ENCODE measurements at places on chromosomes 2 and 18.

DNA sequence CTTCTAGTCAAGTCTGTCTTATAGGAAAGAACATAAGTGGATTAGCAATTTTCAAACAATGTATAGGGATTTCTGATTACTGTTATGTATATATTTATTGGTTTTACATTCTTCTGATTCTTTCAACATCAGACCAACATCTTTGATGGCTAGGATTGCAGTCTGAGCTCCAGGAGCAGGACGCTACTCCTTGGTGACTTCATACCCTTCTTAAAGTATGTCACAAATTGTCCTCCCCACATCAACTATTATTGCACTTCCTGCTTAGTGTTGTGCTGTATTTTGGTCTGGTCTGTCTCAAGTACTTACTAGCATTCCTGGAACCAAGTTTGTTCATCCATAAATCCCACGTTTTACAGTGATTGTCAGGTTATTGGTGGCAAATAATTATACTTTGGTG lies 49.0 kb downstream of the MAP2 start:
- H3K36me3 ChIP-seq = no peaks in the 10 kb centered on the region
- DNase-seq = no peak
- H3K4me3 ChIP-seq = no peak overlapping the region

GRCh38 chr2:129174143-129174542 lies 805.3 kb upstream of the RAB6C start:
- H3K4me1 ChIP-seq = no peaks in the 10 kb centered on the region
- H3K27me3 ChIP-seq = no peaks in the 10 kb centered on the region
- DNase-seq = no peak

GRCh38 chr18:9694952-9695495 lies 13.1 kb upstream of the RAB31 start:
- no peaks in the 10 kb centered on the region for H3K36me3 ChIP-seq
- H3K27me3 ChIP-seq = no peaks in the 10 kb centered on the region
- H3K4me1 ChIP-seq = no peaks in the 10 kb centered on the region
- no peak overlapping the region for H3K27ac ChIP-seq

DNA sequence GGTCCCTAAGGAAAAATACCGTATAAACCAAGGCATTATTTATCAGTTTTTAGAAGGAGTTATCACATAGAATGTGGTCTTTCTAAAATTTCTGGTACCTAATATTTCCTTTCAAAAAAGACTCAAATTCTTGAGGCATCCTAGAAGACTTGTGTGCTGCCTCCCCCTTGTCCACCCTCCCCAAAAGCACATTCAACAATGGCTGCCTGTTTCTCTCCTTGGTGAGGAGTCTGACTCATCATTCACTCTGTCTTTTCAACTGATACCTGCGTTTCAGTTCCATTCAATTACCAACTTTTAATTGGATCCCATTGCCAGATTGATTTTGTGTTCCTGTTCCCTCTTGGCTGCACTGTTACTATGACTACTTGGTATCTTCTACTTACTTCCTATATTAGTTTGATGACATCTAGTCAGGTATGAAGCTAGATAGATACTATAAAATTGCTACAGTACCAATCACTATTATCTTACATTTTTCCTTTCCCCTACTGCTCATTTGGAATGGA lies 72.9 kb downstream of the XRCC5 start:
- no peaks in the 10 kb centered on the region for H3K4me1 ChIP-seq
- DNase-seq = no peak
- H3K36me3 ChIP-seq = peaks cover 23% of the 10 kb centered on the region
- no peaks in the 10 kb centered on the region for H3K27me3 ChIP-seq

- no peaks in the 10 kb centered on the region for H3K36me3 ChIP-seq
- H3K27ac ChIP-seq = no peak overlapping the region
- no peak for DNase-seq
- no peak overlapping the region for H3K4me3 ChIP-seq
Observed at GRCh38 chr2:151614606-151615306, 119.5 kb downstream of the NEB start.

DNA sequence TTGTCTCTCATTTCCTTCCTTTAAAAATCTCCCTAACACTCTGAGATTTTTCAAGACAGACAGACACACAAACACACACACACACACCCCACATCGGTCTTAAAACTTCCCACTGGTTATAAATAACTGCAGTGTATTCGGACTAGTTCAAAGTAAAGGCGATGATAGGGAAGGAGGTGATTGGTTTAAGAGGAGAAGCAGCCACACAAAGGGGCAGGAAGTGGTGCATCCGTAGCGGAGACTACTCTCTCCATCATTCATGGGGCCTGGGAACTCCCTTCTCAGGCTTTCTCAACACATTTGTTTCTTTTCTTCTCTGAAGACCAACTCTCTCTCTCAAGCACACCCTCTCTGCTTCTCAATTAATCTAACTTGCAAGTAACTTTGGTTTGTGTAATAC lies 149.1 kb upstream of the DPP10 start:
- no peak overlapping the region for H3K27ac ChIP-seq
- H3K27me3 ChIP-seq = peaks cover 65% of the 10 kb centered on the region
- no peaks in the 10 kb centered on the region for H3K4me1 ChIP-seq
- H3K36me3 ChIP-seq = no peaks in the 10 kb centered on the region
- no peak overlapping the region for H3K4me3 ChIP-seq
- no peak for DNase-seq

DNA sequence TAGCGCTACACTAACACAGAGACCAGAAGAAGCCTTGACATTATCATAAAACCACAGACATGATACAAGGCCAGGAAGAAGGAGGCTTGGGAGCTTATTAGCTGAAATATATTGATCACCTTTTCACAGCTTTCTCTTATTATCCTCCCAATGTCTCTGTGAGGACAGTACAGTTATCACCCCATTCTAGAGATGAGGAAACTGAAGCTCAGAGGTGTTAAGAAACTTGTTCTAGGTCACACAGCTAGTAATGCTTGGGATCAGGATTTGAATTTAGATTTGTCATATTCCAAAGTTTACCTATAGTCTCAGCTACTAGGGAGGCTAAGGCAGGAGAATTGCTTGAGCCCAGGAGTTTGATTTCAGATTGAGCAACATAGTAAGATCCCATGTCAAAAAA lies 44.6 kb upstream of the LTBP1 start:
- H3K27me3 ChIP-seq = no peaks in the 10 kb centered on the region
- DNase-seq = no peak
- H3K4me3 ChIP-seq = no peak overlapping the region
- no peaks in the 10 kb centered on the region for H3K4me1 ChIP-seq

GRCh38 chr2:136407117-136407951 lies 289.4 kb upstream of the CXCR4 start:
- H3K4me3 ChIP-seq = no peak overlapping the region
- no peaks in the 10 kb centered on the region for H3K4me1 ChIP-seq
- H3K27me3 ChIP-seq = peaks cover 75% of the 10 kb centered on the region
- no peaks in the 10 kb centered on the region for H3K36me3 ChIP-seq
- DNase-seq = no peak

GRCh38 chr2:27967076-27967475 lies 76.5 kb downstream of the BABAM2 start:
- H3K4me3 ChIP-seq = no peak overlapping the region
- H3K27me3 ChIP-seq = no peaks in the 10 kb centered on the region
- H3K27ac ChIP-seq = no peak overlapping the region
- no peaks in the 10 kb centered on the region for H3K36me3 ChIP-seq

- no peak overlapping the region for H3K4me3 ChIP-seq
- no peaks in the 10 kb centered on the region for H3K36me3 ChIP-seq
- peak overlapping the region; percentile 33 for H3K27ac ChIP-seq
- peaks cover 17% of the 10 kb centered on the region for H3K4me1 ChIP-seq
- DNase-seq = peak; percentile 3
- no peaks in the 10 kb centered on the region for H3K27me3 ChIP-seq
Observed at GRCh38 chr18:26342646-26343045, 116.4 kb downstream of the TAF4B start.

DNA sequence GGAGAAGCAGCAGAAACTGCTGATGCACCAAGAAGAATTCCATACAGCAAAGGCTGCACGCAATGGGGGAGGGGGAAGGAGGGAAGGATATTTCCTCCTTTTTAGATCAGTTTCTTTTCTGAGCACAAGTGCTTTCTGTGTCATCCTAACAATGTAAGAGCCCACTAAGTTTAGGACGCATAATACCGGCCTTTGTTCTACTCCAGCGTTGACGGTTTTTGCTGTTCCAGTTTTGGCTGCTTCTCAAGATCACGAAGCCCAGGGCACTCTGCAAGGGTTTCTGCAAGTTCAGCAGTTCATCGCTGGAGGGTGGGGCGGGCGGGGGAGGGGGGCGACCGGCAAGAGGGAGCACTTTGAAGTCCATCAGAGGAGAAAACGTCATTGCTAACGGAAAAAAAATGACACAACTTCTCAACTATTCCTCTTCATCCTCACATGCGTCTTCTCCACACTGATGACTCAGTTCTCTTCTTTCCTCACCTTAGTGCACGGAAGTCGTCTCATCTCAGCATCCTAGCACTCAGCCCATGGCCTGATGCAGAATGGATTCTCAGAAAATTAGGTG lies 8.7 kb downstream of the FAM178B start:
- no peaks in the 10 kb centered on the region for H3K4me1 ChIP-seq
- DNase-seq = no peak
- H3K36me3 ChIP-seq = no peaks in the 10 kb centered on the region
- H3K27me3 ChIP-seq = peaks cover 43% of the 10 kb centered on the region
- H3K4me3 ChIP-seq = no peak overlapping the region

DNA sequence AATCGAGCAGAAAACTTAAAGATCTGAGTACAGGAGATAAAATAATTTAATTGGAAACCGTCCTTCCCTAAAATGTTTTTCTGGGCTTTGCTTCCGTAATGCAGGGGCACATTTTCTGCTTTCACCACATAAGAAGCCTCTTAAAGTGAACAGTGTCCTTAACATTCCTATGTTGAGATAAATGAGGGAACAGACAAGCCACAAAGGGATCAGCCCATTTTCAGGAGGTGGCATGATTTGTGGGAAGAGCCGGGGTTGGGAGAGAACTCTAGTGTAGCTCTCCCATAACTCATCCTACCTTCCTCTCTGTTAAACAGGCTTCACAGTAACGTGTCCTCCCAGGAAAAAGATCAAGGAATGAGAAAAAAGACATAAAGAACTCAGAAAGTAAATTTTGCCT lies 56.9 kb upstream of the ACVR1C start:
- H3K4me1 ChIP-seq = no peaks in the 10 kb centered on the region
- no peaks in the 10 kb centered on the region for H3K36me3 ChIP-seq
- H3K27me3 ChIP-seq = no peaks in the 10 kb centered on the region
- H3K4me3 ChIP-seq = no peak overlapping the region
- H3K27ac ChIP-seq = no peak overlapping the region
- DNase-seq = no peak

GRCh38 chr2:186093174-186093573 lies 354.6 kb downstream of the FSIP2 start:
- H3K27me3 ChIP-seq = no peaks in the 10 kb centered on the region
- no peaks in the 10 kb centered on the region for H3K4me1 ChIP-seq
- no peaks in the 10 kb centered on the region for H3K36me3 ChIP-seq

- H3K27me3 ChIP-seq = no peaks in the 10 kb centered on the region
- no peak overlapping the region for H3K4me3 ChIP-seq
- no peak for DNase-seq
- H3K27ac ChIP-seq = no peak overlapping the region
- H3K4me1 ChIP-seq = no peaks in the 10 kb centered on the region
Observed at GRCh38 chr2:144469798-144470197, 50.1 kb downstream of the ZEB2 start.

DNA sequence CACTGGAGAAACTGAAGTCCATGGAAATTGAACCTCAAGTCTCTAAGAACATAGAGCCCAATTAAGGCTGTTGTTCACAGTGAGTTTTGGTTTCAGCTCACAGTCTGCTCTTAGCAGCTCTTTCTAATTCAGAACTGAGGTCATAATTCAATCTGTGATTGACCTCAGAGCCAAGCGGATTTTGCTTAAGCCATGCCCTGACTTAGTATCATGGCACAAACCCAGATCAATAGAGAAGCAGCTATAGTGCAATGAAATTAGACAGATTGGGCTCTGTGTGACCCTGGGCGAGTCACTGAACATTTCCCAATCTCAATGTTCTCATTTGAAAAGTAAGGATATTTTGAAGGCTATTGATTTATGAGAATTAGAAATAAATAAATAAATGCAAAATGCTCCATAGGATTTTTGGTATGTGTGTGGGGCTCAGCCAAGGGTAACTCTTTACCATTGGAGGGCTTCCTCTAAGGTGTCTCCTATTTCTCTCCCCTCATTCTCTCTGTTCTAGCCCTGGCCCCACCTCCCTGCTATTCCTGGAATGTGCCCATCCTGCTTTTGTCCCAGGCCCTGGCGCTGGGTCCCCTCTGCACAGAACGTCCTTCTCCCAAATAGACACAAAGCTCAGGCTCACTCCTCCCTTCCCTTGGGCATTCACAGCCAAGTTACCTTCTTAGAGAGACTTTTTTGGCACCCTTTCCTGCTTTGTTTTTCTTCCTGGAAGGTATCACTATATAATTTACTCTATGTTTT lies 239.6 kb downstream of the LPIN1 start:
- no peak overlapping the region for H3K4me3 ChIP-seq
- H3K4me1 ChIP-seq = no peaks in the 10 kb centered on the region
- no peak overlapping the region for H3K27ac ChIP-seq
- H3K27me3 ChIP-seq = no peaks in the 10 kb centered on the region
- DNase-seq = no peak

GRCh38 chr2:86274265-86274917 lies 63.0 kb downstream of the REEP1 start:
- H3K4me1 ChIP-seq = no peaks in the 10 kb centered on the region
- DNase-seq = peak; percentile 44
- H3K36me3 ChIP-seq = no peaks in the 10 kb centered on the region
- no peak overlapping the region for H3K27ac ChIP-seq
- H3K27me3 ChIP-seq = peaks cover 21% of the 10 kb centered on the region

DNA sequence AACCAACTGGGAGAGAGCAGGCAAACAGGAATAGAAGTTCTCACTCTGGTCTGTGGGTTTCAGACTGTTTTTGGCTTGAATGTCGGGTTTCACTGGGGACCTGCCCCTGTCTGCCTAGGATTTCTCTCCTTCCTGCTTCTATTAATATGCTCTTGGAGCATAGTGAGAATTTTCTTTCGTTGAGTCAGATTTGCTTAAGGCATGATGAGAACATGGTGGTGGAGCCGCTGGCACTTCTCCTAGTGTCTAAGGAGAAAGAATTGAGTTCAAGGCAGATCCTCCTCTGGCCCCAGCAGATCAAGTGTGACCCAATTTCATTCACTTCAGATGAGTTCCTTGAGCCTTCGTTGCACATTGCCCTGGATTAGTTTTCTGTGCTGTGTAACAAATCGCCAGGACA lies 103.9 kb upstream of the HS6ST1 start:
- DNase-seq = peak; percentile 96
- H3K36me3 ChIP-seq = no peaks in the 10 kb centered on the region
- H3K4me1 ChIP-seq = peaks cover 62% of the 10 kb centered on the region
- H3K27ac ChIP-seq = peak overlapping the region; percentile 84
- H3K27me3 ChIP-seq = no peaks in the 10 kb centered on the region
- H3K4me3 ChIP-seq = peak overlapping the region; percentile 6

GRCh38 chr2:106960683-106961161 lies 74.8 kb upstream of the ST6GAL2 start:
- H3K27me3 ChIP-seq = no peaks in the 10 kb centered on the region
- H3K27ac ChIP-seq = no peak overlapping the region
- no peaks in the 10 kb centered on the region for H3K4me1 ChIP-seq
- no peak for DNase-seq
- no peak overlapping the region for H3K4me3 ChIP-seq
- H3K36me3 ChIP-seq = no peaks in the 10 kb centered on the region

DNA sequence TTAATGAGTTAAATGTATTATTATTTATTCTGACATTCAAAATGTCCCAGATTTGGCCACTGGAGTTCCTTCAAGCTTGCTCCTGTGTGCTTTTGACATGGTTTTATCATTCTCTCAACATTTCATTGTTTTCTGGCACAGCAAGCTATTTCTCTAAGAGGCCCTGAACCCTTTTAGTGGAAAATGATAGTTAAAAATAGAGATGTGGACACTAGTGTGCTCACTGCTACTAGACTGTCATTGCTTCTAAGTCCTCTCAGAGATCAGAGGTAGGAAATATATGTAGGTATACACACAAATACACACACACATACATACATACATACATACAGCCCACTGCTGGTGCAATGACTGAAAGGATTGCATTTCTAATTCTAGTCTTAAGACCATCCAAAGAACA lies 25.5 kb downstream of the WDPCP start:
- no peaks in the 10 kb centered on the region for H3K36me3 ChIP-seq
- H3K27me3 ChIP-seq = no peaks in the 10 kb centered on the region
- H3K27ac ChIP-seq = no peak overlapping the region
- DNase-seq = no peak

Measured in PC-9 (cell line).